Esophagus muscularis mucosa (tissue), 4 donors: ENCODE measurements at places on chromosomes 1 and 21. TPM values are rescaled to one million over a fixed set of nuclear protein-coding genes. Genes with fewer than 3 reads are reported as not detected.

DNA sequence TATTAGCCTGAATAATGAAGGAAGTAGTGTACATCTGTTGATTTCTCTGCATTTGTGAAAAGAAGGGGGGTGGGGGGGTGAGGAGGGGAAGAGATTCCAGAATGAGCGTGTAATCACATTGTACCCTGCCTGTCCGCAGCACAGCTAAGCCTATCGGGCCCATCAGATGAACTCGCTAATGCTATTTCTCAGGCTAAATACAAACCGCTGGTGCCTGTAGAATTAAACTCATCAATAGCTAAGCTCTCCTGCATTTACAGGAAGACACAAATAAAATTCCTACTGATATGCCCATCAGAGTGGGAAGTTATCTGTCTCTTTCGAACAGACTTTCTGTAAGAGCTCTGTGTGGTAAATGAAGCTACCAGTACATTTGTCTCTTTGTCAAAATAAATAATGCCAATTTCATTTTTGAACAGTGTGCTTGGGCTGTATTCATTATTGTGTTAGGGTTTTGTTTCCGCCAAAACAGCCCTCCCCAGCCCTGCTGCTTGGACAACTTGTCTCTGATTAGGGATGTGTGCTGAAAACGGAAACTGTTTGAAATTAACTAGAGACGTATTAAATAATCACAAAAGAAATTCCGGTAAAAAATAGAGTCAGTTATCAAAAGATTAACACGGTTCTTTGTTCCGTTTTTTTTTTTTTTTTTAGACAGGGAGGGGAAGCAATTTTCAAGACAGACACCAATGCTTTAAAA is 305.4 kb downstream of the TTLL7 start:
- no peak for DNase-seq

The PRAMEF27 gene
- total RNA-seq: not detected

The NLRP3 gene
- 1.5 TPM for total RNA-seq

The EVA1B gene
- total RNA-seq: 110 TPM

The PYHIN1 gene
- not detected for total RNA-seq

The LPAR3 gene
- not detected for total RNA-seq
